Tracheal epithelial cell (primary cell): ENCODE measurements at places on chromosomes 2 and 18. TPM values are rescaled to one million over a fixed set of nuclear protein-coding genes. Genes with fewer than 3 reads are reported as not detected.

Gene UGT1A10
- not detected in 2 replicates for total RNA-seq

Gene TTC32
- 4.3 and 8.3 TPM in 2 replicates for total RNA-seq

Gene ACTG2
- total RNA-seq, result not detected in 2 replicates

Gene ORC2
- total RNA-seq, result 12.8 and 17.7 TPM in 2 replicates

Gene OSBPL6
- 6.0 and 6.3 TPM in 2 replicates for total RNA-seq

Gene KLHL30
- 0.72 and 0.85 TPM in 2 replicates for total RNA-seq

Gene BIRC6
- total RNA-seq, result 105 and 129 TPM in 2 replicates

Gene TANC1
- total RNA-seq, result 17.1 and 22.6 TPM in 2 replicates

Gene SCYGR4
- total RNA-seq, result not detected in 2 replicates

Gene BCS1L
- total RNA-seq, result 42.2 and 45.5 TPM in 2 replicates

Gene EEF1B2
- 569 and 744 TPM in 2 replicates for total RNA-seq

Gene UGT1A3
- total RNA-seq, result 0.24 TPM in 1 of 2 replicates, not detected in the other

Gene TLX2
- not detected in 2 replicates for total RNA-seq

Gene EFEMP1
- total RNA-seq, result 116 and 188 TPM in 2 replicates

Gene FMNL2
- total RNA-seq, result 28.3 and 39.8 TPM in 2 replicates

Gene SALL3
- not detected in 2 replicates for total RNA-seq

Gene POMC
- 0.72 TPM in 1 of 2 replicates, not detected in the other for total RNA-seq

Gene ARMC9
- 6.6 and 11.3 TPM in 2 replicates for total RNA-seq

Gene CRYGC
- total RNA-seq, result not detected in 2 replicates

Gene MC5R
- total RNA-seq, result not detected in 2 replicates

Gene CAPG
- 625 and 657 TPM in 2 replicates for total RNA-seq

Gene SH3RF3
- under 0.01 and 0.24 TPM in 2 replicates for total RNA-seq

Gene RIT2
- total RNA-seq, result 0.24 TPM in 1 of 2 replicates, not detected in the other

Gene ARHGEF33
- under 0.01 and 0.64 TPM in 2 replicates for total RNA-seq

Gene ITGB1BP1
- total RNA-seq, result 19.2 and 22.2 TPM in 2 replicates

Gene FAM110C
- 12.6 and 21.4 TPM in 2 replicates for total RNA-seq
